Stimulated activated CD4-positive, alpha-beta T cell treated with anti-CD3 and anti-CD28 coated beads, Interleukin-1b, Interleukin-23, amount 100 ng/mL, for 1 hour (primary cell): ENCODE measurements at places on chromosomes 16 and 17.

GRCh38 chr16:85884808-85885463, 14.0 kb upstream of the IRF8 start:
- no peak for DNase-seq

- no peak for DNase-seq
These were observed 5.1 kb upstream of the PITPNM3 start for GRCh38 chr17:6561446-6561845.

- DNase-seq, result no peak
These were observed 138.4 kb upstream of the GSE1 start for GRCh38 chr16:85474621-85475217.

DNA sequence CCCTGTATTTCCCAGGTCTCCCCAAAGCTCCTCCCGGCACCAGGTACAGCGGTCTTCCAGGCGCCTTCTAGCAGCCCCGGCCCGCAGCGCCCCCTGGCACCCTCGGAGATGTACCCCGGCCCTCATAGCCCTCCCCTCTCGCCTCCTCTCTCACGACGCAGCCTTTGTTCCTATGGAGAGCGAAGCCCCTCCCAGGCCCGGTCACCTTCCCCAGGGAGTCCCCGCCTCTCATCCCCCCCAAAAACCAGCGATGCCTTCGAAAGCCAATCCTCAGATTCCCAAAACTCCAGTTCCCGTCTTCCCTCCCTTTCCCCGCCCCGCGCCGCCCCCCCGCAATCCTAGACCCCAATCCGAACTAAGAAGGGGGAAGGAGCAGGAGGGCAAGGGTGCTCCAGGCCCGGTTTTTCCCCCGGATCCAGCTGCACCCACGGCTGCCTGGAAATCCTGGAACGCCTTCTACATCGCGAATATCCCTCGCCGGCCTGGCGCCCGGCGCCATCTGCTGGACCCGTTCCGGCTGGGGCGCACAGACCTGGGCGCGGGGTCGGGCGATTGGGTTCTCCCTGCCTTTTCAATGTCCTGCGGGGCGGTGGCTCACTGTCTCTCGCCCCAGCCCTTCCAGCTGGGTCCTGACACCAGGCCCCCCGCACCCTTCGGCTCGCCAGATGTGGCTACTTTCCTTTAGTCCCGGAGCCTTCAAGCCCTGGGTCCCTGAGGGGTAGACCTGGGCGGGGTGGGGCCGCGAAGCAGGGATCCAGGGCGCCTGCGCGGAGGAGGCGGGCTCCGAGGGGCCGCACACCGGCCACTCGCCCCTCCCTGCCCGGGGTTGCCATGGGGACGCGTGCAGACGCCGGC, at the start of gene DNAH2:
DNAH2 (plus strand) TSS at position 844 of the 855 bp plus-strand sequence. CDS start 1,991 bp downstream, outside the sequence.
- no peak for DNase-seq

DNA sequence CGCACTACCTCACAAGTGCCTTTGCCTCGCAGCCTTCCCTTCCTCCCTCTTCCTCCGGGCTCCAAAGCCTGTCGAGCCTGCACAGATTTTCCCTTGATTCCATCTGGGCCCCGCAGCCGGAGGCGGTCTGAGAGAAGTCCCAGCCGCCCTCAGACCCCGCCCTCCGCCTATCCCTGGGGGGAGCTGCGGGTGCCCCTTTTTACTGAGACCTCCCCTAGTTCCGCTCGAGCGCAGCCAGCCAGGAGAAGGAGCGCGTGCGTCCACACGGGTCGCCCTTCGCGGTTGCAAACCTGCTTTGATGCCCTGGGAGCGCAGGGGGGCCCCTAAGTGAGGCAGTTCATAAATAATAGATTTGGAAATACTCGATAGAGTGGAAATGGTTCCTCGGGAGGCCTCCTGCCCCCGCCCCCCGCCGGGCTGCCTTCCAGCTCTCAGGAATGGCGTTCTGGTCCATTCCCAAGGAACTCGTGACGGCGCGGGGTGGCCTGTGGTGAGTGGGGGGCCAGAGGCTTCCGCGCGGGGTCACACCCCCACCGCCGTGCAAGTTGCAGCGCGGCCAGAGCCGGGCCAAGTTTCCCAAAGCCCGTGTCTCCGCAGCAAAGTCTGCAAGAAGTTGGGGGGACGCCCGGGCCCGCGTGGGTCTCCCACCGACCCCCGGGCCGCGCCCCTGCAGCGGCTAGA, 610 bp downstream of the C16orf74 start:
- no peak for DNase-seq

DNA sequence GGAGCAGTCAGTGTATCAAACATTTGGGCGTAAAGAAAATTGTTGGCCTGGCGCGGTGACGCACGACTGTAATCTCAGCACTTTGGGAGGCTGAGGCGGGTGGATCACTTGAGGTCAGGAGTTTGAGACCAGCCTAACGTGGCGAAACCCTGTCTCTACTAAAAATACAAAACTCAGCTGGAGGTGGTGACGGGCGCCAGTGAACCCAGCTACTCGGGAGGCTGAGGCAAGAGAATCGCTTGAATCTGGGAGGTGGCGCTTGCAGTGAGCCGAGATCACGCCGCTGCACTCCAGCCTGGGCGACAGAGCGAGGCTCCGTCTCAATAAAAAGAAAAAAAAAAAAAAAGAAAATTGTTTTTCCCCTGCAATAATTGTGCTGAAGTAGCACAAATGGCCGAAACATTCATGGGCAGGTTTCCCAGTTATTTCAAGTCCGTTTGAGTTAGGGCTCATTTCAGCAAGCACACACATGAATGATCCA, 1.4 kb downstream of the GCSH start:
- no peak for DNase-seq

DNA sequence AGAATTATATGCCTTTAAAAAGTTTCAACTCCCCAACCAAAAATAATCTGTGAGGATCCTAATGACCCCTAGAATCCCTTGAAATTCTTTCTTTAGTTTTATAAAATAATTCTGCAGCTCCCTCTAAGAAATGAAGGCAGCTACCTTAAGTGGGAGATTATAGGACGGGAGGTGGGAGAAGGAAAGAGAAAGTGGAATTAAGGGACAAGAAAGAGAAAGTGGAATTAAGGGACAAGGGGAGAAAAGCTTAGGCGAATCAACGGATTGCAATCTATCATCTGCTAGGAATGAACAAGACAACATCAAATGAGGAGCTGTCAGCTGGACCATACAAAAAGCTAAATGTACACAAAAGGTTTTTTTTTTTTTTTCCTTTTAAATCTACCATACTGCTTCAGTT, 262.0 kb downstream of the ZFHX3 start:
- DNase-seq, result no peak

DNA sequence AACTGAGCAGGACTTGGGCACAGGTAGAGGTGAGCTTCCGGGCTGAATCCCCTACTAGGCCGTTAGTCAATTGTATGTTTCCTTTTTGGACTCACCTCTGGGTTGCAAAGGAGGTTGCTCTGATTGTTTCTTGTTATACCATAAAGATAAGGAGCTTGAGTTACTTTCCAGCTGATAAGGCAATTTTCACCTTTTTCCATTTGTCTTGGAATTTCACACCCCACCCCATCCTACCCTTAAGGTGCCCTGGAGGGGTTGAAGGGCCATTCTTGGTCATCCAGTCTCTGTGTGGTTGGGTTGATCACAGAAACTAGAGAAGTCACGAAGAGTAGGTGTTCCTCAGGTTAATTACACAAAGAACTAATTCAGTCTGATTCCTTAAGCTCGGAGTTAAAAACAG, 162.2 kb downstream of the CDH13 start:
- no peak for DNase-seq

DNA sequence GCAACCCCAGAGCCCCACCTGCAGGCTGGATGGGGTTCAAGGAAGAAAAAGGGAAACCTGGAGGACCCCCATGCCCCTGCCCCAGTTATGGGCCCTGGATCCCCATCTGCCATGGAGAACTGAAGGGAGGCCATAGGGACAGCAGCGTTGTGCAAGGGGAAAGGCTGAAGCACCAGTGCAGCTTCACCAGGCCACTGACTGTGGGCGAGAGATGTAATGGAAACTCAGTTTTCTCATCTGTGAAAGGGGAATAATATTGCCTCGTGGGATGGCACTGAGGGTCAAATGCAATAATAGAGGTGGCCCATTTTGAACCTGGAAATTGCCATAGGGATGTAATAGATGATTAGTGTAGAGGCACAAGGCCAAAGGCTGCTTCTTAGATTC, 9.9 kb upstream of the TSPOAP1 start:
- DNase-seq, result no peak
